ENCODE measurements at places on chromosomes 7 and 10.

- DNase-seq = no peak
These were observed 109.4 kb downstream of the TRIM24 start for GRCh38 chr7:138569418-138569817.

DNA sequence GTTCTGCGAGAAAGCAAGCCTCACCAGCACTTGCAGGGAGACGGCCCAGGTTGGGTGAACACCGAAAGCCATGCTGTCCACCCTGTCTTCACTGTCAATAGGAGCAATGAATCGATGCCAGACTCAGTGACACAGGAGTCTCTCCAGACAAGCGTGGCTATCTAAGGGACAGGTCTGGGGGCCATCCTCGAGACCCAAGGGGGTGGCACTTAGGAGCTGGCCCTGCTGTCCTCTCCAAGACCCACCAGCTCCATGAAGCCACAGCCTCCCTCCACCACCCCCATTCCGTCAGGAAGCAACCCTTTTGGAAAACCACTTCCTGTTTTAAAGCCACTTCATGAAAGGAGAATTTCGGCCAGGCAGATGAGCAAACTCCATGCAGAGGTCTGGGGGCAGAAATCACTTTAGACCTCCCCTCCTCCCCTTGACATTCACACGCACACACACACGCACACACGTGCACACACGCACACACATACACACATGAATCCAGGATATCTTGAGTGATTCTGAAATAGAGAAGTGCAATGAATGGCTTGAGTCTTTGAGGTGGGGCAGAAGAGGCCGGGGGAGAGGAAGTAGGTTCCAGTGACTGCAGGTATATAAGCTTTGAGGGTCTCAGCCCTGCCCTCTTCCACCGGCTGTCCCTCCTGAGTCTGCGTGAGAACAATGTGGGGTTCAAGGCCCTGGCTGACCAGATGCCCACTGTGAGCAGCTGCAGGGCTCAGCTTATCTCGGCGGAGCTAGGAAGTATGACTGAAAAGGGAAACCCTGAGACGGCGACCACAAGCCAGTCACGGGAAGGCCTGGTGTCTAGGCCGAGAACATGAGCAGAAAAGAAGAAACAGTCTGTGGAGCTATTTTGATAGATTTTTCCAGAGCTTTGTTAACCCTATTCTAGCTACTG, 25.0 kb downstream of the RGS10 start:
- peak; percentile 46 for DNase-seq

GRCh38 chr7:6269527-6269926, 2.9 kb downstream of the CYTH3 start:
- no peak for DNase-seq

DNA sequence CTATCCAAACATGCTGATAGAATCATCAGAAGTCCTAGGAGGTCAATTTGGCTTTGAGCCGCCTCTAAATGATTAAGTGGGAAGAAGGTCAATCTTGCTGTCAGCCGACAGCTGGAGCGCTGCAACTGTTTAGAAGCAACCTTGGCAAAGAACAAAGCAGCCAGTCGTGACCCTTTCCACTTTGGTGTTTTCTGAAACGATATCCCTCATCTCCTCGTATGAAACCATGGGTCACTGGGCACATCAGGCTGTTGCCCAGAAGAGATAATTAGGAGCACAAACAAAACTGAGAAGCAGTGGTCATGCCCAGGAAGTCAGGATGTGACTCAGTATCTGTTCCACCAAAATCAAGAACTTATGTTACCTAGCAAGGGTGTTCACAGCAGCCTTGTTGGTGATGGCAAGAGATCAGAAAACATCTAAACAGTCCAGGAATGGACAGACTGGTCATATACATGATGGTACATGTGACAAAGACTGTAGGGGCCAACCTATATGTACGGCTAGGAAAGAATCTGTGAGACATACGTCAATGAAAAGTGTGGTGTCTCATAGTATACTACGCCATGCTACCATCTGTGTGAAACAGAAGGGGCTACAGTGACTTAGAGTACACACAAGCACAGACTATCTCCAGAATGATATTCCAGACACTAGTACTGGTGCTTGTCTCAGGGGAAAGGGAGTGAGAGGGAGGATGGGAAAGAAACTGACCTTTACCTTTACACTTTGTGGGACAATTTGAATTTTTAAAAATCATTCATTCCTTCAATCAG, 22.4 kb downstream of the STN1 start:
- no peak for DNase-seq

DNA sequence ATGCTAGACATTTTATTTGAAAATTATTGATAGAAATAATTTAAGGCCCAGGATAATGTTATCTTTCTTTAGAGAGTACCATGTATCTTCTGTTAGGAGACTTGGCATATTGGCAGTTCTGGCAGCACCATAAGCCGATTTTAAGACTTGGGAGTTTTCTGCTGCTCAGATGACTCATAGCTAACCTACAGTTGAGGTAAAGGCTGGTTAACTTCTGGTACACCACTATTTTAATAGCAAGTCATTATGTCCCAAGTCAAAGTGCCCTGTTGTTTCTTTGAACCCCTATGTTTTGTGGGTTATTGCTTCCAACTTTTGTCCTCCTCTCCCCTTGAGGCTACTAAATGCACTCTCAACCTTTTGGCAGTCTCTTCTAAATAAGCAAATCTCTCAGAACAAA, 25.2 kb downstream of the ATRNL1 start:
- no peak for DNase-seq

- no peak for DNase-seq
These were observed 64.5 kb upstream of the BTBD16 start for GRCh38 chr10:122206471-122207065.

DNA sequence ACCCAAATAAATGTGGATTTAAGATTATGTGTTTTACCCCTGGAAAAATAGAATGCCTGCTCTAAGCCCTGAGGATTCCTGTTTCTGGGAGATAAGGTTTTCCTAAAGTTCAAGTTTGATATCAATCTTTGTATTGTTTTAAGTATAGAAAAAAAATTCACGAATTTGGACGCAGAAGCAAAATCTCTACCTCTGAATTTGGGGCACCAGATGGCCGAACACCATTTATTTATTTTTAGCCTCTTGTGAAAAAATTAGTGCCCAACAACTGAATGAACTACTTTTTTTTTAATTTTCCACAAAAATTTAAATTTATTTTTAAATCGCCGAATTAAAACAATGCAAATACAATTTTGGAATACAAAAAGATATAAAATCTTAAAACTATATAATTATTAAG, 128.1 kb upstream of the SP4 start:
- DNase-seq = no peak

DNA sequence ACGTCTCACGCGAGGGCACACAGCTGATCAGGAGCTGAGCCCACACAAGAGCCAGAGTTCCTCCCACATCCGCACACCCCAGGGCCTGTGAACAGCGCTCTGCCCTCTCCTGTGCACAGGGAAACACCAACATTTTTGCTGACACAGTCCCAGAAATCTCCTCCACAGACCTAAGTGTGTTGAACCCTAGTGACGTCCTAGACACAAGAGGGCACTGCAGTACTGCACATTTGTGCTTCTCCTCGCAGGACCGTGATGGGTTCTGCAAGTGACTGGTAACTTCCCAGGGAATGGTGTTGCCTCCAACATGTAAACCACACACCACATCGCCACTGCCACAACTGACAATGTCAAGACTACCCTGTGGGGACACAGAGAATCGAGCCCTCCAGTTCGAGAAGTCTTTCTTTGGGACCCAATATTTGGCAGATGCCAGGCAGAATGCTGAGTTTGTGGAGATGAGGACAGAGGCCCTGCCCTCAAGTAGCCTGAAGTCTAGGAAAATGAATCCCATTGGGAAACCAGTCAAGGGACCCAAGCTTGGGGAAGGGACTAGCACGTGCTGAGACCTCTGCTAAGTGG, 170.3 kb downstream of the PAXIP1 start:
- no peak for DNase-seq
